ENCODE measurements at places on chromosomes 2 and 18.

GRCh38 chr18:52367953-52368742 is 28.2 kb downstream of the DCC start:
- DNase-seq: no peak

- DNase-seq: no peak
Observed at GRCh38 chr2:50215736-50216135, 816.2 kb downstream of the NRXN1 start.

GRCh38 chr18:8020132-8020846 is 453.2 kb downstream of the PTPRM start:
- no peak for DNase-seq

DNA sequence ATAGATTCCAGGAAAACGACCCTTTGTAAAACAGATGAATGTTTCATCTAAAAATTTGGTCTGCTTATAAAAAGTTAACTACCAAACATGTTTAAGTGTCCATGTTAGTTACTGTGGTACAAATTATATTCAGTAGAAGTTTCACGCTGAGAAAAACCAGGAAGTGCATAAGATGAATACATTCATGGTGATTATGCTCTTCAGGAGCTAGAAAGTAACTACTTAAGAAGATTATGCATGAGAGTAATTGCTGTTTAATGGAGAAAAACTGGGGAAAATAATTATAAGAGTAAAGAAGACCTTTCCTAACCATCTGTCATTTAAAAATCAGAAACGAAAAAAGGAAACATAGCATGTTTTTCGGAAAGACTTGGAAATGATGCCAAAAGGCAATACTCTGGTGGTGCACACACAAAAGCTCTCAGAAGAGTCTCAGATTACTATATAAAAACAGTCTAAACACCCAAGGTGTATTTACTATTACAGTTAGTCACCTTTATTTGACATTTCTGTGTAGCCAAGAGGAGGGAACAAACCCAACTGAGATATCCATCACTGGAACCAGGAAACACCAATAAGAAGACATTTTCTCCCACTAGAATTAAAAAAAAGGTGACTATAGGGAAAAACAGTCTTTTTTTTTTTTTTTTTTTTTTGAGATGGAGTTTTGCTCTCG is 38.8 kb upstream of the METTL21A start:
- DNase-seq: no peak

DNA sequence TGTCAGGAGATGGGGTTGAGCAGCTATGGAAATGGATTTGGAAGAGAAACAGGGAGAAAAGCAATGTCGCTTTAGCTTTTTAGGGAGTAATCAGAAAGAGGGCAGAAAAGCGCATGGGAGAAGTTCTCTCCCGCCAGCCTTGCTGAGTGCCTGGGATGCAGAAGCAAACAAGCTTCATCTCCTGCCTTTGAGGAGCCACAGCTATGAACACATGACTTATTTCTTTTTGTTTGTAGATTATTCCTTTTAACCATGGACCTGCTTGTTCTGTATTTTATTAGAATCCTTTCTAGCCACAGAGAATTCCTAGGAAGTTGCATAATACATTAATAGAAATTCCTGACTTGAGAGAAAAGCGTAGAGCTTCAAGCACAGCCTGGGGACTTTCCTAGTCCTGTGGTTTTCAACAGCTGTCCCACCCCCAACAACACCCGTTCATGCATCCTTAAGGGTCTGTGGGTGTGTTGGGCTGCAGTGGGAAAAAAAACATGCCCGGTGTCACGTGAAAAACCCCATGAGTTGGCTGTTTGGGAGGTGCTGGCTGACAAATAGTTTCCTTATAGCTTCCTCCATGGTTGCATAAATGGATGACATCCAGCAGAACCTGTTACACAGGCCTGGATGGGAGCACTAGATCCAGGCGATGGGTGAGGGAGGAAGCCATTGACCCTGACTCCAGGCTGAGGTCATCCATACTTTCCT is 14.9 kb downstream of the SLC9A4 start:
- no peak for DNase-seq

DNA sequence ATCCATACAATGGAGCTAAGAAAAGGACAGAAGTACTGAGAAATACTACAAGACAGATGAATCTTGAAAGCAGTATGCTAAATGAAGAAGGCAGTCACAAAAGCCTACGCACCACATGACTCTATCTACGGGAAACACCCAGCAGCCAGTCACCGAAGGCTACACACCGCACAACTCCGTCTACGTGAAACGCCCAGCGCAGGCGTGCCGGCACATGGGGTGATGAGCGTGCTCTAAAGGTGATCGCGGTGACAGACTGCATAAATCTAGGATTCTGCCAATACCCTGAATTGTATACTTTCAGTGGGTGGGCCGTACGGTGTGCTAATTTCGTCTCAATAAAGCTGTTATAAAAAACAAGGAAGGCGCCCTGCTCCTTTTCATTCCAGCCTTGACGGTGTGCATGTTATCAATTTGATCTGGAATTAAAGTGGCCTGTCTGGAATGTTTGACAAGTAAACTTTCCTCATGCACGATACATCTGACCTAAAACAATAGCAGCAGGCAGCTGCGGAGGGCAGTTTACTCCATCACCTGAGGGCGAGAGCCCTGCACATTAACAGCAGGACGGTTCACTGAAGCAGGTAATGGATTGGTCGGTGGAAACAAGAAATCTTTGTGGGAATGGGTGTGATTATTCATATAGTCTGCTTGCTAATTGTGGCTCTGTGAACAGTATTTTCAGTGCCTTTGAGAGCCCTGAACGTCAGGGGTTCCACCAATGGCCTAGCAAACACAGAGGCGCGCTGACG is 86.2 kb upstream of the SALL3 start:
- DNase-seq: no peak

- DNase-seq: no peak
Observed at GRCh38 chr18:76972846-76973519, 150.6 kb downstream of the ZNF236 start.

DNA sequence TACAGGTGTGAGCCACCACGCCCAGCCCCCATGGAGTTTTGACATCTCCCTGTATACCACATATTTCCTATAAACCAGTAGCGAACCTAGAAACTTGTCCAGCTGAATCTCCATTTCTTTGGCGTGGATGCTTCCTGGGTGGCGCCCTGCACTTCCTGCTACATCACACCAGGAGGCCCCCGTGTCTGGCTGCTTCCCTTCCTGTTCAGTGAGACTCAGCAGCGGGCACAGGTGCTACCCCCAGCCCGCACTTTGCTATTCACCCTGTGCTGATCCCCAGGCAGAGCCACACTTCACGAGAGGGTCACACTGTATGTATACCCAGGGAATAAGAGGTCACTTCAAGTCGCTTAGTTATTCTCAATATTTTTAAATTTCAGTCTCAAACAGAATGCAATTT is 35.0 kb downstream of the CYP27C1 start:
- no peak for DNase-seq

DNA sequence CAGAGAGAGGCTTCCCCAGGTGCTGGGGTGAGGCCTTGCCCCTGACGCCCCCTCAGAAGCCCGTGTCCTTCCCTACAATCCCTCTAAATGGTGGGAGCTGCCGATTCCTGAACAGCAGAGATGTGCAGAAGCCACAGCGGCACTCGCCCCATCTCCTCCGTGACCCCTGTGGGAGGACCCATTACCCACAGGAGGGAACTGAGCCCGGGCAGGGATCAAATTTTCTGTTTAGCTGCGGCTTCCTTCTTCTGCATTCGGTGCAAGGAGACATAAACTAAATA is 181.2 kb upstream of the RAB6C start:
- DNase-seq: no peak

GRCh38 chr2:220143336-220143735 is 515.9 kb downstream of the SLC4A3 start:
- no peak for DNase-seq

DNA sequence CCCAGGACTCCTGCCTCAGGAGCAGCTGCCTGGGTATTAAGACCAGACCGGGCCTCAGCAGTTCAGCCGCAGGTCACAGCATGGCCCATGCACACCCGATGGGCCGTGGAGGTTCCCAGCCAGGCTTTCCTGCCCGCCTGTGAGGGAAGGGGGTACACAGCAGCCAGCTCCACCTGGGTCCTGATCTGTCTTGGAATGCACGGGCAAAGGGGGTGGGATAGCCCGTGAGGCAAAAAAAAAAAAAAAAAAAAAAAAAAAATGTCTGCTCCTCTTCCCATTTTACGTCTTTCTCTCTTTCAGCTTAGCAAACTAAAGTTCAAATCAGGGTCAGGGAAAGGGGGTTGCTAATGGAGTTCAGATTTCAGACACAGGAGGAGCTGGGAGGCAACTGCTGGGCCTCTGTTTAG is 385.2 kb downstream of the TNS1 start:
- DNase-seq: no peak

- DNase-seq: no peak
Observed at GRCh38 chr2:26578113-26578458, 63.1 kb downstream of the CIB4 start.

DNA sequence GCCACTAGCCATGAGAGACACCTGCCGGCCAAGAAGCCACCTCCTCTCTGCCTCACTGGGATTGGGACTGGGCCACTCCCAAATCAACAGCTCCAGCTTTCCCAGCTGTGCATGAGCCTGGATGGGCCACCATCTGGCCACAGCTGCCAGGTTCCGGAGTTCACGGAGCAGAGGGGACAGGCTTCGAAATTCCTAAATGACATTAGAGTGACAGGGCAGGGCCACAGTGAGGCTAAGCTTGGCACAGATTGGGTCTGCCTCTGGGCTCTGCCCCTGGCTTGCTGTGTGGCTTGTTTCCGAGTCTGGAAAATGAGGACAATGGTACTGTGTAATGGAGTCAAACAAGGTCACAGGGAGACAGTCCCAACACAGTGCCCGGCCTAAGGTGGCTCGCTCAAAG is 6.5 kb downstream of the DIPK1C start:
- DNase-seq: no peak

All from activated CD4-positive, alpha-beta T cell treated with anti-CD3 and anti-CD28 coated beads, Interleukin-2, Interleukin-4, amounts not matched to agents 100 ng/mL and 50 ng/mL, durations not matched to agents 16 hours and 8 hours (primary cell).